Stimulated activated CD8-positive, alpha-beta memory T cell treated with anti-CD3 and anti-CD28 coated beads, Interleukin-7, amount 100 ng/mL, for 1 hour (primary cell): ENCODE measurements at places on chromosomes 5 and 9.
A peak's percentile ranks its signal among the peaks of the same experiment; 100 is the strongest.

DNA sequence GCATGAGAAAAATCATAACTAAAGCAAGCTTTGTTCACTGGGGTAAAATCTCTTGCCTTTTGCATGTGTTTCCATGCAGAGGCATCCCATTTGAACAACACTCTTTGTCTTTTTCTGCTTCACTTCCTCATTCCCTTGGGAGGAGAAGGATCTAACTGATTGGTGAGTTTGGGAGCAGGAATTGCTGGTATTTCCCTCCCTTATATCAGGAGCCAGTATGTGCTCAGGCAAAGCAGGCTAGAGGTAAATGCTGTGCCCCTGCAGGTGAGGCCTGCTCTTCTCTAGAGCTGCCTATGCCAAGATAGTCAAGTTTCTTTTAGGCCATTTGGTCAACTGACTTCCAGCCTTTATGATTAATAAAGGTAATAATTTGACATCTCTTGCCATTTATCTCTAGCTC is 179.9 kb downstream of the COX7C start:
- no peak for DNase-seq

- no peak for DNase-seq
These were observed 163.6 kb upstream of the CDH6 start for GRCh38 chr5:31029925-31030324.

DNA sequence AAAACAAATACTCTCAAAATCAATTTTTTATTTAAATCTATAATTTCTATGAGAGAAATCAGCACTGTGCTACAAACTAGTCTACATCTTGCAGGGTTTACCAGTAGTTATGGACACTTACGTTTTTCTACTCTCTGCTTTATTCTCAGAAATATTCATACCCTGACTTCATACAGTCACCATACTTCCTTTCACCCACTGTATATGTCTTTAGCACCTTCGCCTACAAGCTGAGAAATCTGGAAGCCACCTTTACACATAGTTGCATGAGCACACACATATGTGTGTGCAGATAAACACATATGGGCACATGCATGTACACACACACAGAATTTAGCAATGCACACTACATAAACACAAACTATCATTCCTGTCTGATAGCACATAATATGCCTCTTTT is 177.0 kb downstream of the ST8SIA4 start:
- DNase-seq = no peak

DNA sequence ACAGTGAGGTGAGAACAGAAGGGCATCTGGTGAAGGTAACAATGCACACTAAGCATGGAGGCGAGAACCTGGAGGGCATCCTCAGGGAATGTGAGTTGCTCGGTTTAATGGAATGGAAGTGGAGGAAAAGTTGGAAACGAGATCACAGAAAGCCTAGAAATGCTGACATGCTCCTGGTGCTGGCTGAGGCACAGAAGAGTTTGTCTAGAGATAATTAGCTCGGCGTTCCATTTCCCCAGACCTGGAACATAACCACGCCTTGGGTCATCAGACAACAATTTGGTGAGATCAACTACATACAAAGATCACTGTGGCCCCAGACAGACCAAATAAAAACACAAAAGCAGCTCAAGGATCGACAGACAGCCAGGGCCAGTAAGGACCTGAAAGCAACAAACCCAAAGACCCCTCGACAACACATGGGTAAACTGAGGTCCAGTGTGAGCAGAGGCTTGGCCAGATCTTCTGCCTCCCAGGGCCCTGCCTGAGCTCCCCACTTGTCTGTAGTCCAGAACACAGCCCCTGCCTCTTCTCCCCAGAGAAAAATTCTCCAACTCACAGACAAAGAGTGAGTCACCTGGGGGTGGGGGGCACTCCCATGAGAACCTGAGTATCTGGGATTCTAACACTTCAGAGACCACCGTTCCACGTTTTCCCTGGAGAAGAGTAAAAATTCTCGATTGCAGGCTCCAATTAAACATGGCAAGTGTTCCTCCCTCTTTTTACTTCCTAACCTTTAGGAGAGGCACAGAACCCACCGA is 52.5 kb downstream of the SHB start:
- DNase-seq = no peak

GRCh38 chr9:133238851-133239532 is 29.9 kb upstream of the OBP2B start:
- peak; percentile 27 for DNase-seq

DNA sequence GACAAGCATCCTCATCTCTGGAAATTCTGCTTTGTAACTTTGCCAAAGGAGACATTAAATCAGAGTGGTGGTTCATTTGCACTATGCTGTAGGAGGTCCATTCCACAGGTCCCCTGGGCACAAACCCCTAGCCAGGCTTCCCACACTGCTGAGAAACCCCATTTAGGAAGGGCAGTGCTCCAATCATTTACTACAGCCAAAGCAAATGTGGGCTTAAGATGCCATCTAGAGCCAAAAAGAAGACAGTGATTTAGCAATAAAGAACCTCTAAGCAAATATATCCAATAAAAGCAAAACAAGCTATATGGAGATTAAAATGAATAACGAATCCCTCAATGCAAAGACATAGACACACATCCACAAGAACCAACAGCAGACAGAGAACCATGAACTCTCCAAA is 129.0 kb upstream of the ALDH1B1 start:
- no peak for DNase-seq

DNA sequence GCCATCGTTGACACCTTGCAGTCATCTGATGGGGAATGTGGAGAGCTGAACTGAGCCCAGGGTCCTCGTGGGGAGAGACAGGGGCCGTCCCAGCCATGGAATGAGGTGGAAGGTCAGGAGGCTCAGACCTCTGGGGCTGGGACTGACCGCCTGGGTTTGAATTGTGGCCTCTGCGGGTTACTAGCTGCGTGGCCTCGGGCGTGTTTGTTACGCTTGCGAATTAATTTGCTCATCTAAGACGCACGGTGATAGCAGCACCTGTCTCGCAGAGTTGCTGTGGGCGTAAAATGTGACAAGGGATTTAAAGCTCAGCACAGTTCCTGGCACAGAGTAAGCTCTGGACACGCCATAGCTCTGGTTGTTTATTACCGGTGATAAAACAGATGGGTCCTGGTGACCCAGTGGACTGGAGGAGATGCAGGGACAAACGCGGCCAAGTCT is 19.4 kb upstream of the DAB2IP start:
- DNase-seq = no peak

DNA sequence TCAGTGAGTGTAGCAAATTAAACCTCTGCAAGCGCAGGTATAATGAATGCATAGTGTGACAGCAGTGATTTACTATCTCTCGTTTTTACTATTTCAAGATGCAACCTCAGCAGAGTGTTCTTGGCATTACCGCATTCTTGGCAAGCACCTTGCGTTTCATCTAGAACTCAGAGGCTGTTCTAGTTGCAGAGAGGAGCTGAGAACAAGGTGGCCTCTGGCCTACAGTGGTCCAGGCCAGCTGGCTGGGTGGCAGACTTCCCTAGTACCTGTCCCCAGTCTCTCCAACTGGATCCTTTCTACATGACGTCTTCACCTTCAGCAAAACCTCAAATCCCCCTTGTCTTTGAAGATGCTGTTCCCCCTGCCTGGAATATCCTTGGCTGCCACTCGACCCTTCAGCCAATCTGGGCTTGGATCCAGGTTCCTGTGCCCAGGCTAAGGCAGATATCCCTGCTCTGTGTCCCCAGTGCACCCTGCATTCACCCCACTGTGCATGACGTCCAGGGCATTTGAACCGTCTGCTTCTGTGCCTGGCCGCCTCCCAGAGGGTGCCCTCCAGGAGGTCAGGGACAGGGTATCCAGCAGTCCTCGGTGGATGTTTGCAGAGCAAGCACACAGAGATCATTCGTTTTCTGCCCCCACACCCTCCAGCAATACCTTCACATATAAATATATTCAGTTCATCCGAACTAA is 120.4 kb upstream of the CPEB4 start:
- no peak for DNase-seq

GRCh38 chr9:37927132-37927531 is 23.2 kb upstream of the SLC25A51 start:
- DNase-seq = no peak

- no peak for DNase-seq
These were observed 16.0 kb downstream of the S1PR3 start for GRCh38 chr9:89006996-89007967.

DNA sequence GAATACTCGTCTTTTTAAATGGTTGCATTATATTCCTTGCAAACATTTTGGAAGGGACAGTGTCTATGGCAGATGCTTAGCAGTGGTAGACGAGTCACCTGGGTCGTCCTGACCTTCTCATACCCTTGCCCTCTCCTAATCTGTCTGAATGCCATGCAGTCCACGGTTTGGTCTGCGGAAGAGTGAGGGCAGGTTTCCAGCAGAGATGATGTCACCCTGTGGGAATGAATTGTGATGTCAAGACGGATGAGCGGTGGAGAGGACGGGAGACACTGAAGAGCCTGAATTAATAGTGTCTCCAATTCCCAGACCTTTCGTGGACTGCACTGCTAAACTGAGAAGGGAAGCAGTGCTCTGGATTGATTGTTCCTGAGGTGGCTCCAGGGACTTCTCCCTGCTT is 329.0 kb upstream of the PANK3 start:
- no peak for DNase-seq

DNA sequence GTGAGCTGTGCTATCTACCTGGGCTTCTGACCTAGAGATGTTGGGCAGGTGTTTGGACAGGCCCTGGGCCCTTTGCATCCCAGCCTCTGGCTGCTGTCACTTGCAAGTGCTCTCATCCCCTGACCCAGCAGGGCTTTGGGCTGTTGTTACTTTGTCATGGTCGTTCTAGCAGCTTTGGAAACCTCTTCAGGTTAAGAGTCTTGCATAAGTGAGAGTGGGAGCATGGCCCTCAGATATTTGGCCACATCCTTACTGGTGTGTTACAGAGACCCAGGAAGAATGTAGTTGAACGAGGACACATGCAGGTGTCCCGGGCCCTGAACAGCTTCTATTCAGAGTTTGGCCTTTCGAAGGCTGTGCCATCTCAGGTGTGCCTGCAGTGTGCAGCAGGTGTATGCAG is 4.5 kb downstream of the TENT4A start:
- no peak for DNase-seq

DNA sequence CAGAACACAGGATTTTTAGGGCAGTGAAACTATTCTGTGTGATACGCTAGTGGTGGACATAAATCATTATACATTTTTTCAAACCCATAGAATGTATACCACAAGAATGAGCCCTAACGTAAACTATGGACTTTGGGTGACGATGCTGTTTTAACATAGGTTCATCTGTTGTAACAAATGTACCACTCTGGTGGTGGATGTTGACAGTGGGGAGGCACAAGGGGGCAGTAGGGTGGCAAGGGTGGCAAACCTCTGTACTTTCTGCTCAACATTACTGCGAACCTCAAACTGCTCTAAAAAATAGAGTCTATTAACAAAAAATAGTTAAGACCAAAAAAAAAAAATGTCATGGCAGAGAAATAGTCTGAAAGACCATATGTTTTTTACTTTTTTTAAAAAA is 9.1 kb upstream of the MVB12B start:
- DNase-seq = peak; percentile 17

- no peak for DNase-seq
These were observed 28.5 kb upstream of the LRRC14B start for GRCh38 chr5:162565-163337.

DNA sequence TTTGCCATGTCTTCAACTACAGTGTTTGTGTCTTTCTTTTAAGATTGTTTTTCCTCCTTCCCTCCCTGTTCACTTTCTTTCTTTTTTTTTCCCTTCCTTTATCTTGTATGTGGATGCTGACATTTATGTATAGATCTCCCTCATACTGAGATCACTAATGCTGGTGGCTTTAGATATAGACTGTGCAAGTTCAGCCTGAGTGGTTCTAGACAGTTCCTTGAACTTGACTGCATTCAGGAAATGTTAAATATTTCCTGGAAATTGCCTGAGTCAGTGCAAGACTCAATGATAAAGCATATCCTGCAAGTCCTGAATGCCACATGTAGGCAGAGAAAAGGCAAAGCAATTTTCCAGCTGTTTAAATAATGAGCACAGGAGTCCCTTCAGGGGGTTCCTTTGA is 182.5 kb upstream of the NR3C1 start:
- no peak for DNase-seq

DNA sequence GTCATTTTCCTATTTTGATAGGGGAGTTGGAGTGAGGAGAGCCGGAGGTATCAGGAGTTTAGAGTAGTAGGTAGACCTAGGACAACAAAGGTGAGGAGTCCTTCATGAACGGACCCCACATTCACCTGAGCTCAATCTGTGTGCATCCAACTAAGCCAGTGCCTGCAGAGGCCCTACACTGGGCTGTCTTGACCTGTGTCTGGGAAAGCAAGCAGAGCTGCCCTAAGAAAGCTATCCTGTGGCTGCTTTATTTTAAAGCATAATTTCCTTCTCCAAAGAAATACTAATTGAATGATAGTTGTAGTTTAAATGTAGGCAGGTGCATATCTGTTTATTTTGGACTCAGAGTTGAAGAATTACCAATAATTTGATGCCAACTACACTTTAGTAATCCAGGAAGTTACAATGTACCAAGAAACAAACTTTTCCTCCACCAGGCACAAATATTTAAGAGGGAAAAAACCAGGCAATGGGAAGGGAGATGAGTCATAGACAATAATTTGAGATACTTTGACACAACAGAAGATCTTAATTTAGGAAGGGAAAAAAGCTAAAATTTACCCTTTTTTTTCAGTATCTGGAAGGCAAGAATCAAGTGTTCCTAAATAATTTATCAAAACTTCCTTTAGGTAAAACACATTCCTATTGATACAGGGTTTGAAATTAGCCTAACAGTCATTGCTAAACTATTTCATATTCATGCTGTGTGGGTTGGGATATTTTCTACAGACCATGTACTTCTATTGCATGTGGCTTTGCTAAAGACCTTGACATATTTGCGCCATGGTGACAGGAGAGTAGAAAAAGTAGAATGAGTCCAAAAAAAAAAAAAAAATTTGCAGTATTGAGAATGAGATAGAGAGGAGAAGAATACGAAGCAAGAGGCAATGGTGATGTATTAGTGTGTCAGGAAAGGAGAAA is 376.6 kb upstream of the TUSC1 start:
- DNase-seq = no peak

- DNase-seq = no peak
These were observed 47.8 kb downstream of the ST8SIA4 start for GRCh38 chr5:100855295-100855694.

DNA sequence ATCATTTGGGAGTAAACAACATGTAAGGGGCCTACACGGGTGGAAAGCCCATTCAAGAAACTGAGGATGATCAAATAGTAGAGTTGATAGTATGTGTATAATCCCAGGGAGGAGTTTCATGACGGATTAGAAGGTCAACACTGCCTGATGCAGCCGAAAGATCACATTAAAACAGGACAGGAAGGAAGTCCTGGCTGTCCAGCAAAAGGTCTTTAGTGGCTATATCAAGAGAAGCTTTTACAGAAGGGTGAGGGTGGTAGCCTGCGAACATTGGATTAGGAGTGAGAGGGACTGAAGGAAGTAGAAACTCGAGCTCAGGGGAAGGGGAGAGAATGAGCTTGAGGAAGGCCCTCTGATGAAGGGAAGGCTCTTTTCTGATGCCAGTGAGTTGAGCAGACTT is 36.0 kb downstream of the DOCK8 start:
- DNase-seq = no peak

GRCh38 chr5:110054240-110054639 is 364.5 kb downstream of the MAN2A1 start:
- DNase-seq = peak; percentile 20
